ENCODE measurements at places on chromosomes 6 and 20.

DNA sequence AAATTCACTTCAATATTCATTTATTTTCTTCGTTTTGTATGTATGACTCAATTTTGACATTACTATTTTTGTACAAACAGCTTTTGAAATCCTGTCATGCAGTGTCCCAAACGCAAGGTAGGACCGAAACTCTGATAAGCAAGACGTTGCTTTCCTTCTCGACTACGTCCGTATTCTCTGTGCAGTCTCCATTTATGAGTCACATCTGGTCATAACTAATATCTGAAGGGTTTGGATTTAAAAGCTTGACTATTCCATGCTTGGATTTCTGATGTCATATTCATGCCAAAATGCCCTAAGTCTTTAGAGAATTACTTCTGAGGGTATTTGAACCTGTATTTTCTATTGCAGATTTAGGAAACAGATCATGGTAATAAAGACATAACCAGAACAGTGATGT is 37.8 kb upstream of the LAMP5 start:
- no peak for DNase-seq

- no peak for DNase-seq
These were observed 91.3 kb upstream of the GGTLC1 start for GRCh38 chr20:24079661-24080412.

DNA sequence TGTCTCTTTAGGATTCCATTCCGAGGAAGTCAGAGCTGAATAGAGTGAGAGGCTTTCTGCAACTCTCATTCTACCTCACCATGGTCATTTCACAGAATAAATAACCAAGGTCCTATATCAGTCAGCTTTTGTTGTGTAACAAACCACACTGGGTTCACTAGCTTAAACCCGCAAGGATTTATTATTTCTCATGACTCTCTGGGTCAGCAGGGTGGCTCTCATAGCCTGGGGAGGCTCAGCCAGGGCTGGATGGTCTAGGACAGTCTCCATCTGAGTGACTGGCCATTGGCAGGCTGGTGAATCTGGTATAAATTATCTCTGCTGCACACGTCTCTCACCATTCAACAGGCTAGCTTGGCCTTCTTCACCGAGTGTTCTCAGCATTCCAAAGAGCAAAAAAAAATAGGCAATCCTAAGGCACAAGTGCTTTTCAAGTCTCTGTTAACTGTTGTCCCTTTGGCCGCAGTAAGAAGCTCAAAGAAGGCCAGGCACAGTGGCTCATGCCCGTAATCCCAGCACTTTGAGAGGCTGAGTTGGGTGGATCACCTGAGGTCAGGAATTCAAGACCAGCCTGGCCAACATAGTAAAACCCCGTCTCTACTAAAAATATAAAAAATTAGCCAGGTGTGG is 39.7 kb downstream of the ISM1 start:
- no peak for DNase-seq

- DNase-seq, result no peak
These were observed 21.1 kb upstream of the TAGAP start for GRCh38 chr6:159065759-159066329.

GRCh38 chr20:31822421-31823330 is 3.5 kb downstream of the MYLK2 start:
- DNase-seq, result peak; percentile 88

GRCh38 chr6:41578217-41579087 is 32.3 kb downstream of the FOXP4 start:
- DNase-seq, result peak; percentile 94

DNA sequence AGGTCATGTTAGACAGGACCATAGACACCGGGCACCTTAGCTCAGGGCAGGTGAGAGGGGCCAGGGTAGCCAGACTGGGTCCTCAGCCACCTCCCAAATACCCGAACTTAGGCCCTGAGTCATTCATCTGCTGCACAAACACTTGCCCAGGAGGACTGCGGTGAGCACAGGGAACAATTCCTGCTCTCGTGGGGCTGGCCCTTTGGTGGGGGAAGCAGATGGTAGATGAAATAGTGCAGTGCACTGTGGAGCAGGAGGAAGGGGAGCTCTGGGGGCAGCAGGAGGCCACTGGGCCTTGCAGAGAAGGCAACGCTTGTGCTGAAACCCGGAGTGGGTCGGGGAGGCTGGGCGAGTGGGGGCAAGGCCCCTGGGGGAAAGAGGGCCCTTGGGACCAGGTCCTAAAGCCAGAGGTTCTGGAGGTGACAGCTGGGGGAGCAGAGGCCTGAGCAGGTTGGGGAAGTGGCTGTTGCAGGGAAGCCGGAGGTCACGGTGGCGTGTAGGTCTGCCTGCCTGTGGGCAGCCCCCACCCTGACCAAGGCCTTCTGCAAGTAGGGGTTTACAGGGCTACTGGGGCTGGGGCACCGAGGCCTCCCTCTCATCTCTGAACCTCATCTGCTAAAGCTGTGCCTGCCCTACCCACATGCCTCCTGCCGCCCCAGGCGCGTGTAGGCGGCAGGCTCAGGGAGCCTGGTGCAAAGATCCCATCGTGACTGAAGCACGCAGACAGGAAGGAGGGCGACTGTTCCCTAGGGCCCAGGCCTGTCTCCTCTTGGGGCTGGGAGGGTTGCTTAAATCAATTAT is 4.7 kb upstream of the NPBWR2 start:
- peak; percentile 59 for DNase-seq

GRCh38 chr20:51985013-51985415 is 182.7 kb upstream of the SALL4 start:
- DNase-seq, result peak; percentile 19
